ENCODE measurements at places on chromosomes 2 and 18. TPM values are rescaled to one million over a fixed set of nuclear protein-coding genes. Genes with fewer than 3 reads are reported as not detected.

Gene KRTCAP3
- total RNA-seq: not detected

Gene TMEM200C
- not detected for total RNA-seq

Gene GKN1
- total RNA-seq: not detected

Gene AGXT
- not detected for total RNA-seq

Gene TMEFF2
- 2.2 TPM for total RNA-seq

Gene EMILIN1
- total RNA-seq: 91.6 TPM

Gene BMP10
- not detected for total RNA-seq

Gene SERPINB10
- total RNA-seq: not detected

Gene LIPG
- total RNA-seq: not detected

Gene RUFY4
- total RNA-seq: not detected

Gene NT5DC4
- not detected for total RNA-seq

Gene C2orf72
- not detected for total RNA-seq

Gene PLEKHH2
- 1.2 TPM for total RNA-seq

Gene OSGEPL1
- 12.0 TPM for total RNA-seq

Gene TRPM8
- not detected for total RNA-seq

Gene LAMA3
- 16.0 TPM for total RNA-seq

Gene TRABD2A
- 20.9 TPM for total RNA-seq

Gene CABYR
- total RNA-seq: not detected

Gene DSG1
- not detected for total RNA-seq

Gene BARD1
- total RNA-seq: 6.2 TPM

Gene MC2R
- total RNA-seq: not detected

Gene PRSS56
- not detected for total RNA-seq

Gene SPDYA
- total RNA-seq: not detected
